ENCODE measurements at places on chromosomes 12 and 14.

- no peak for DNase-seq
Observed at GRCh38 chr12:12721814-12722434, 4.8 kb downstream of the CDKN1B start.

- no peak for DNase-seq
Observed at GRCh38 chr14:88188745-88189416, 134.2 kb downstream of the KCNK10 start.

DNA sequence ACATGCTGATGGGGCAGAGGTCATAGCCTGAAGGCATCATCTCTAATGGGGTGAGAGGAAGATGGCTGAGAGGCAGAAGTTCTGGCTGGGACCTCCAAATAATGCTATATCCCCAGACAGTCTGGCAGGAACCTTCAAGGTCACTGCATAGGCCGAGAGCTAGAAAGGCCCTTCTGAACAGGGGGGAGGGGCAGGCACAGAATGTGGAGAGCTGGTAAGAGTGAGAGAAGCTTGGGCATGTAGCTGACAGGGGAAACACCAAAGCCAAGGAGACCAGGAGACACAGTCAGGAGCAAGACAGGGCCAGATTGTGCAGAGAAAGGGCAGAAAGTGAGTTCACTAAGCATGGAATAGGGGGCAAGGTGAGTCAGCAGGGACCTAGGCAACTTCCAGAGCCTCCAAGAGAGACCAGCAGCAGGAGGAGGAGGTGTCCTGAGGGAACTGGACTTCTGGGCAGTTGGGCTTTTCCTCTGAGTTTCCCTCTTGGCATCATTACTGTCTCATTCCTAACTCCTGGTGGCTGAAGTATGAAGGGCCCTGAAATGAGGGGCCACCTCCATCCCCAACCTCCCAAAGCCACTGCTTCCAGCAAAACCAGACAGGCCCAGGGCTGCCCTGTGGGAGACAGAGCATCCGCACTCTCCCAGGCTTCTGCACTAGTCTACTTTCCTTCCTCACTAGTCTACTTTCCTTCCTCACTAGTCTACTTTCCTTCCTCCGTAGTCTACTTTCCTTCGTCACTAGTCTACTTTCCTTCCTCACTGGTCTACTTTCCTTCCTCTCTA, 17.1 kb downstream of the ANO2 start:
- DNase-seq, result no peak

DNA sequence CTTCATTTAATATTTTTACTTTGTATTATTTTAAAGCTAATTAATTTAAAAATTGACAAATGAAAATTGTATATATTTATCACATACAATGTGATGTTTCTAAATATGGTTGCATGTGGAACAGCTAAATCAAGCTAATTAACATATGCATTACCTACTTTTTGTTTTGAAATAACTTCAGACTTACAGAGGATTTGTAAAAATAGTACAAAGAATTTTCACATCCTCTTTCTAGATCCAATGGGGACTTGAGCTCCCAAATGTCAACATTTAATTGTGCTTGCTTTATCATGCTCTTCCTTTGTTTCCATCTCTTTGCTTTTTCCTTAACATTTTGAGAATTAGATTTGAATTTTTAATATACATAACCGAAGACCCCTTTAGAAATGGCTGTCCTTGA, 6.6 kb downstream of the DCD start:
- DNase-seq, result no peak

- DNase-seq, result no peak
Observed at GRCh38 chr14:102591372-102591943, 991 bp upstream of the RCOR1 start.

Data from NCI-H1048 (cell line).